Endodermal cell (in vitro differentiated cells): ENCODE measurements at places on chromosomes 4 and X. TPM values are rescaled to one million over a fixed set of nuclear protein-coding genes. Genes with fewer than 3 reads are reported as not detected.

DNA sequence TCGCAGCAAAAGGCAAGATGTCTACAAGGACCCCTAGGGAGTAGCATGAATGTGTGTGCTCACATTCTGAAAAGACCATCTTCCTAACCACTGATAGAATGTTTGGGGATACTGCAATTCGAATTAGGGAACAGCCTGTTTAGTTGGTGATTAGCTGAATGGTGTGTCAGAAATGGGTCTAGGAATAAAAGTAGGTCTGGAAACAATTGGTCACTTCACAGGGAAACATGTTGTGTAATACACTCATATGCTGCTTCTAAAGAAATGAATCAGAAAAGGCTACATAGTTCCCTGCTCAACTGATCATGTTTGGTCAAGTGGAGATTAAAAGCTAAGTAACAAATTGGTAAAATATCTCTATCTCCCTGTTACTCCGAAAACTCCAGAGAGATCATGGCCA lies 2362.4 kb upstream of the TENM3 start:
- no peak for DNase-seq

Gene PHOX2B
- not detected in 2 replicates for total RNA-seq

DNA sequence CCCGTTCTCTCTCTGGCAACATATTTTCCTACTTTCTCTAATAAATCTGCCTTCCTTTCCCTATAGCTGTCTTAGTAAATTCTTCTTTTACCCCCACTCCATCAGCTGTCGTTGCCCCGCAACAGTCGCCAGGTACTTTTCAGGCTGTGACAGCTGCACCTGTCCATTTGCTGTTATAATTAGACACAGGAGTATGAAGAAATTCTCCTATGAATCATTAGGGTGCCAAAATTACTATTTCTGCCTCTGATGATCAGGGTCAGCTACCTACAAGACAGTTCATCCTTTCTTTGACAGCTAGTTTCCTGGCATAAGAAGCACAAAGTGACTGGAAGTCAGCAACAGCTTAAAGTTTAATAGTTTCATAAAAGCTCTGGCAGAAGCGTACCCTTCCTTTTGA lies 19.5 kb upstream of the GALNTL6 start:
- no peak for DNase-seq

DNA sequence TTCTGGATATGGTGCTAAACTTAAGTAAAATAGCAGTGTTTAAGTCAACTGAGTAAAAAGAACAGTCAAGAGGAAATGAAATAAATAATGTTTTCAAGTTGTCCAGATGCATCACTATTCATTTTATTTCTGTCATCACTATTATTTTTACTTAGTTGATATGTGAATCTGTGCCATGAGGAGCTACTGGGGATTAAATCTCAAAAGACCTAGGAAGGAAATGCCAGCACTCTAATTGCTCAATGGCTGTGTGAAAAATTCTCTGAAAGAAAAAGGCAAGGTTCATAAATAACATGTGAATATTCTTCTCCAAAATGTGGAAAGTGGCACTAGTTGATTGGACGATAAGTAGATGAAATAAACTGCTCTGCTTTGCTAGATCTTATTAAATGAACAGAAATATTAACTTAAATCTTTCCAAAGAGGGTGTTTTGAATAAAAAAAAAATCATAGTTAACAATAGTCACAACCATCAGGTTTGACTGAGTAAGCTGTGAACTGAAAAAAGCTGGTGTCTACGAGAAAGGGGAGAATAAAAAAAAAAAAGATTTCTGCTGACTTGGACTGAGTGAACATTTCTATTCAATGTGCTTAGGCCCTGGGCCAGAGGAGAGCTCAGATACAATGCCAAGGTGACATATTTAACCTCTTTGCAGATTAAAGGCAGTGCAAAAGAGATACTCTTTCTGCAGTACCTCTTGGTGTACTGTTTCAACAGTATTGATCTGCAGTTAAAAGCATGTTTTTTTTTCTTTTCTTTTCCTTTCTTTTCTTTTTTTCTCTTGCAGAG lies 1.6 kb downstream of the SPARCL1 start:
- DNase-seq = no peak

Gene CFAP99
- total RNA-seq = 0.61 TPM in 1 of 2 replicates, not detected in the other

GRCh38 chrX:69088171-69088938 lies 76.9 kb downstream of the PJA1 start:
- peak; percentile 67 for DNase-seq

GRCh38 chr4:108170631-108171338 lies 2.1 kb upstream of the LEF1 start:
- peak; percentile 59 for DNase-seq

- DNase-seq = no peak
Measured at GRCh38 chrX:145620666-145621065, 197.0 kb upstream of the SLITRK2 start.

DNA sequence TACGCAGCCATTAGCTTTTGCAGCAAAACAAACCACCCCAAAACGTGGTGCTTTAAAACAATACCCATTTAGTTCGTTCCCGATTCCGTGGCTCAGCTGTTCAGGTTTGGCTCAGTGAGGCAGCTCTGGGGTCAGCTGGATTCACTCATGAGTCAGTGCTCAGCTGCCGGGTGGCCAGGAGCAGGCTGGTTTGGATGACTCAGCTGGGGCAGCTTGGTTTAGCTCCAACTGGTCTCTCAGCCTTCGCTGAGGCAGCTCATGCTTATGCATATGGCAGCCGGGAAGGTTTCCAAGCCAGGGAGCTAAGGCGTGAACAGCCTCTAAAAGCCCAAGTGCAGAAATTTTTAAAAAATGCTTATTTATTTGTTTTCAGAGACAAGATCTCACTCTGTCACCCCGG lies 13.3 kb upstream of the CD99 start:
- DNase-seq = peak; percentile 66
